ENCODE measurements at places on chromosomes 4 and X. TPM values are rescaled to one million over a fixed set of nuclear protein-coding genes. Genes with fewer than 3 reads are reported as not detected.

GRCh38 chr4:2968381-2968780 is 5.0 kb downstream of the GRK4 start:
- peaks cover 10% of the 10 kb centered on the region for H3K36me3 ChIP-seq
- H3K27ac ChIP-seq = no peak overlapping the region
- no peak for DNase-seq

DNA sequence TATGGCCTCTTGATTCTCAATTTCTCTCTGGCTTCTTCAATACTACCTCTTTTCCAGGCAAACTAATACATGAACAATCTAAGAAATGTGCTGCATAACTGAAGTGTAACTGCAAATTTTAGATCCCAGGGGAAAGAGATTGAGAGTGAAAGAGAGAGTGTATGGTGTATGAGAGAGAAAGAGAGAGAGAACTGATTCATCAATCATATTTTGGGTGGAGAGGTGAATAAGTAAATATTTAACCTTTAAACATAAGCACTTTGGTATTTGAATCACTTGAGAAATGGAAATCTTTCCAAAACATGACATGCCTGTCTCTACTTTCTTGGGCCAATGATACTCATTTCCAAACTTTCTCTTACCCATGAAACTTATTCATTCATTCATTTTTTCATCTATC is 147.2 kb upstream of the DIPK2B start:
- no peaks in the 10 kb centered on the region for H3K36me3 ChIP-seq
- H3K4me3 ChIP-seq = no peak overlapping the region
- peaks cover 6% of the 10 kb centered on the region for H3K4me1 ChIP-seq
- peaks cover 8% of the 10 kb centered on the region for H3K27me3 ChIP-seq
- no peak overlapping the region for H3K27ac ChIP-seq

DNA sequence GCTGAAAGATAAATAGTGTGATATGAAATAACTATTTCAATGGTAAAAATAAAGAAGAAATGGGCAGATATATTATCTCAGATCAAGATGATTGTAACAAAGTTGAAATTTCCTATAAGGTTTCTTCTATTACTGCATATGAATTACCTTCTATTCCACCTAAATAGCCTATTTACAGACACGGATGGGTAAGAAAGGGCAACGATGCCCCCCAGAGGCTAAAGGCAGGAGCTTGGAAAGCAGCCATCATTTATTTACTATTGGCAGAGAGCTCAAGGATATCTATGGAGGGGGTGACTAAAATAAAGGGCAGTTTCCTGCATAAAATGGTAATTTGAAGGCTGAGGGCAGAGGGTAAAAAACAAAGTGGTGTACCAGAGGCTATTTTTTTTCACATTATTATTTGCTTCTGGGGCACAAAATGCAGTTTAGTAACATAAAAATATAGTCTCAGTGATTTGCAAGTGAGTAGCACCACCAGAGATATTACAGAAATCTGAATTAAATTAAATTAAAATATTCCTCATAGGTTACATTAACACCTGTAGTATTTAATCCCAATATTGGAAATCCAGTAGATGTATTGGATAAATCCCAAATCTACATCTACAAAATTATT is 123.1 kb downstream of the BTC start:
- H3K36me3 ChIP-seq = no peaks in the 10 kb centered on the region
- no peak overlapping the region for H3K27ac ChIP-seq
- peak; percentile 10 for DNase-seq
- no peaks in the 10 kb centered on the region for H3K27me3 ChIP-seq

DNA sequence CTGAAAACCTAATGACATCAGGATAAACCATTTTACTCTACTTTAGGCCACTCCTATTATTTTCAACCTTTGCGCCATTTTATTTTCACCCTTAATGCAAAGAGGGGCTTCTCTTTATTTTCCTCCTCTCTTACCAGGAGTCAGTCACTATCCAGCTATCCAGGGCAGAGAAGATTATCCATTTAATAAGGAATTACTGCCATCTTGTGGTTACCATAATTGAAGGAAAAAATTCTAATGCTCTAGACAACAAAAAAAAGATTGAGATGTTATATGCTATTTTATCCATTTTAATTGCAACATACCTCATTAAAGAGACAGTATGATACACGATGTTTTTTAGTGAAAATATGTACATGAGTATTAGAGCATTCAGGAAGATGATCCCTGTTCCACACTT is 514.5 kb upstream of the FAM241A start:
- H3K4me3 ChIP-seq = no peak overlapping the region
- peak; percentile 46 for DNase-seq
- H3K36me3 ChIP-seq = no peaks in the 10 kb centered on the region
- no peak overlapping the region for H3K27ac ChIP-seq
- H3K27me3 ChIP-seq = no peaks in the 10 kb centered on the region

DNA sequence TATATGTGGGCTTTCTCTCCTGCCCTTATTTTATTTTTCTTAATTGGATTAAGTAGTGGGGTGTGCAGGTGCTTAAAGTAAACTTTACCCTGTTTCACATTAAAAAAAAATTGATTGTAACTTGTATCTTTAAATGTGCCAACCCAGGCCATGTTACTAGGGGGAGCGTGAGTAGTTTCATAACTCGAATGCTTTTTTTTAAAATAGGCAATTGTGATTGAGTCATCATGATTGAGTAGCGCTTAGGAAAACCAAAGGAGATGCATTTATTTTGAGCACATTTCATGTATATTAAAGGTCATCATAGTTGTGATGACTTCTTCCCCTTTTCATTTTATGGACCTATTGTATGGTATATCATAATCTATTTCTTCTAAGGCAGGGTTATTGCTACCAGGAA is 32.2 kb downstream of the GPAT3 start:
- DNase-seq = no peak
- H3K4me1 ChIP-seq = no peaks in the 10 kb centered on the region
- no peaks in the 10 kb centered on the region for H3K36me3 ChIP-seq
- H3K27ac ChIP-seq = no peak overlapping the region

NHS gene
- 1.5 TPM for total RNA-seq

NXF2B gene
- total RNA-seq = not detected

DNA sequence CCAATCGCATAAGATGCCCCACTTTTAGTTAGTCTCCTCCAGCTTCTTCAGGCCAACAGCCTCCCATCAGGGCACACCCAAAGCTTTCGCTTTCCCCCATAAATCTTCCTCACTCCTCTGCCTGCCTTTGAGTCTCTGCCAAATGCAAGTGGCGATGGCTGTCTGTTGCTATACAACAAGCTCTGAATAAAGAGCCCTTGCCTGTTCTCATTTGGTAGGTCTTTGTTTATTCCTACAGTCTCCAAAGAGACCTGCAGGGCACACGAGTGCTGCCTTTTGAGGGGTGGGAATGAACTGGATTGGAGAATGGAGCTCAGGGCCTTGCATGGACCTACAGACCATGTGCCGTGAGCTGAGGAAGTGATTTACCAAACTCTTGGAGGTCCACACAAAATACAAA is 52.2 kb upstream of the SOD3 start:
- DNase-seq = peak; percentile 50
- peaks cover 23% of the 10 kb centered on the region for H3K4me1 ChIP-seq
- no peaks in the 10 kb centered on the region for H3K36me3 ChIP-seq

GRCh38 chr4:36244257-36245082 is at the start of gene ARAP2:
Gene ARAP2 (minus strand): TSS chr4:36244514. CDS start chr4:36229486, 15,028 bp downstream.
- peak within 1 kb of the TSS; percentile 61 for H3K4me3 ChIP-seq
- H3K27me3 ChIP-seq = peaks cover 23% of the 10 kb centered on the region
- H3K27ac ChIP-seq = peak within 1 kb of the TSS; percentile 66
- H3K4me1 ChIP-seq = peaks cover 6% of the 10 kb centered on the region
- DNase-seq = peak; percentile 53

- no peak for DNase-seq
- no peaks in the 10 kb centered on the region for H3K27me3 ChIP-seq
- H3K27ac ChIP-seq = no peak overlapping the region
- H3K4me1 ChIP-seq = no peaks in the 10 kb centered on the region
Observed at GRCh38 chr4:144732584-144733428, 86.8 kb downstream of the HHIP start.

DNA sequence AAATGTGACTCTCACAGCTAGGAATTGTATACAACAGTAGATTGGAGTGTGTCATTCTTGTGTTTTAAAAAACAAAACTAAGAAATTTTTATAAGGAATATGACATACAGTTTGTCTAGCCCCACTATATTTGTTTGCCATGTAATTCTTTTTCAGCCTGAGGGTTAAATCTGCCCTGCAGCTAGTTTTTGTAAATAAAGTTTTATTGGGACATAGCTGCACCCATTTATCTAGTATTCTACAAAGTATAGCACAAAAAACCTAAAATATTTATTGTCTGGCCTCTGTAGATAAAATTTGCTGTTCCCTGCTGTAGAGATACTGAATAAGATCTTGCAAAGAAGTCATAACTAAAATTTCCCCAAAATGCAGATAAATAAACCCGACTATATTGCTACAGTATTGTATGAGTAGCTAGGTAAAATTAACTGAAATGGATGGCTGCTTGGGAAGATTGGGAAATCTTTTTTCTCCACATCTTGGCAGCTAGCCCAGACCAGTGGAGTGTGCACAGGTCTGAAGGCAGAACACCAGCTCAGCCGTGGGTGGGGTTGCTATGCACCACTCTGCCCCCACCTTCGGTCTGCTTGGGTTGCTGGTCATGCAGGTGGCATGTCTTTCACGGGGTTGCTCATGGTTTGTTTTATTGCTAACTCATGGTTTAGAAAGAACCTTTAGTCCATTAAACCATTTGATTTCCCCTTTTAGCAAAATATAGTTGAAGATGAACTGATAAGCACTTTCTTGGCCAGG is 127.9 kb downstream of the KLHL8 start:
- DNase-seq = peak; percentile 28
- no peaks in the 10 kb centered on the region for H3K27me3 ChIP-seq
- H3K27ac ChIP-seq = no peak overlapping the region
- no peaks in the 10 kb centered on the region for H3K4me1 ChIP-seq
- H3K36me3 ChIP-seq = no peaks in the 10 kb centered on the region

DNA sequence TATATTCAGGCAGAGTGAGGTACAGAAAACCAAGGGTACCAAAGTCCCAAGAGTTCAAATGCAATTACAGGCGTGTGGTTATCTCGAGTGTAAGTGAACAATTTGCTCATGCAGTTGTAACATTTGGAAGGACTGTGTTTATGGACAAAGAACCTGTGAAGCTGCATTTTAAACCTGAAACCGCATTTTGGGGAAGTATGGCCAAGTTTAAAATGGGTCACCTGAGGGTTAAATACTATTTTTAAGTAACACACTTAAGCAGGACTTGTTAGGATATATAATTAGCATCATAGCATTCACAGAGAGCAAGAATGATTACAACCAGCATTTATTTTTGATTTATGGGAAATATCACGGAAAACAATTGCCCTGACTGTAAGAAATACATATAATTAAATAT is 79.1 kb upstream of the LCORL start:
- H3K27me3 ChIP-seq = no peaks in the 10 kb centered on the region
- no peak overlapping the region for H3K4me3 ChIP-seq
- no peak for DNase-seq
- no peak overlapping the region for H3K27ac ChIP-seq
- H3K4me1 ChIP-seq = no peaks in the 10 kb centered on the region

OPHN1 gene
- total RNA-seq = 15.6 TPM

GRCh38 chr4:167452922-167453430 is 218.7 kb upstream of the SPOCK3 start:
- no peaks in the 10 kb centered on the region for H3K27me3 ChIP-seq
- H3K4me3 ChIP-seq = no peak overlapping the region
- H3K27ac ChIP-seq = no peak overlapping the region
- no peak for DNase-seq

- H3K36me3 ChIP-seq = no peaks in the 10 kb centered on the region
- H3K4me3 ChIP-seq = no peak overlapping the region
- H3K4me1 ChIP-seq = no peaks in the 10 kb centered on the region
- H3K27ac ChIP-seq = no peak overlapping the region
Observed at GRCh38 chr4:29467044-29467717, 1253.0 kb upstream of the PCDH7 start.

LPAR4 gene
- 21.0 TPM for total RNA-seq

Data from muscle of leg (tissue), 16 donors.